ENCODE measurements at places on chromosomes 6 and 20.
A peak's percentile ranks its signal among the peaks of the same experiment; 100 is the strongest.

GRCh38 chr6:63936399-63936798, 300.8 kb downstream of the PHF3 start:
- DNase-seq: no peak

- no peak for DNase-seq
Observed at GRCh38 chr6:4031442-4031841, 47.5 kb downstream of the FAM217A start.

DNA sequence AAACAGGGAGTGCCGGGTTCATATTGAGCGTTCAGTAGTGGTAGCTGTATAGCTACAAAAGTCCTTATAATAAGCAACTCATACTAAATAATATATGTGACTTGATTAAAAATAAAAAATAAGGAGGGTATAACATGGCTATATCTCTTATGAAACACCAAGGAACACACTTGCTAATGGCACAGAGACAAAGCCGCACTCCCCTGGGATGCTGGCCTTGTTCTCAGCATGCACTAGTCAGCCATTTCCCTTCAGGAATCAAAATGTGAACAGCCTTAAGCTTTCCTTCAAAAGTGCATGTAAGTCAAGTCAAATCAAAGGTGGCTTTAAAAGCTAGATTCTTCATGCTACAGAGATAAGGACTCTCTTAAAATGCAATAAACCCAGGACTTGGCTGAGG, 9.4 kb downstream of the HMGCLL1 start:
- DNase-seq: no peak

- no peak for DNase-seq
Observed at GRCh38 chr6:92109256-92109655, 1310.1 kb downstream of the EPHA7 start.

- peak; percentile 62 for DNase-seq
Observed at GRCh38 chr6:4371207-4371921, 236.0 kb upstream of the ECI2 start.

DNA sequence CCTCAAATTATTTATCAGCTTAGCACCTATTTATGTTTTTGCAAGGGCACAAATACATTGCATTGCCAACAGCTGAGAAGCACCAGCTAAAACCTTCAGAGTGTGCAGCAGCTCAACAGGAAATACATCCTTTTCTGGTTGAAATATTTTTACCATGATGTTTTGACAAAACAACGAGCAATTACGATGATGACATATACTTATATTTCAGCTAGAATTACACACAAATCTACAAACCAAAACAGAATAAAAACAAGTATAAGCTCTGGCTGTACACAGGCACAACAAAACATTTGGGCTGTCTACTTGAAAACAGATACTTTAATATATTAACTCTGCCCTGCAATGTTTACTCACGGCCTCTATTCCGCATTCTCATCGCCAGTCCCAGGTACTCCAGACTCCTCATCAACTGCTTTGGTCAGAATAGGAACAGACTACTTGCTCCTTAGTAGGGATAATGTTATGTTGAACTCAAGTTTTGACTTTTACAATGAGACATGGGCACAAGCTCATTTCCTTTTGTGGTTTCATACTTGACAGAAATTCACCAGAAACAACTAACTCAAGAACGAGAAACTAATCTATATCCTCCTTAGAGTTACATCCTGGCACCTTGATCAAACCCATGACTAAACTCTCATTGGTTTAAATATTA, 377.6 kb downstream of the ESR1 start:
- DNase-seq: no peak

DNA sequence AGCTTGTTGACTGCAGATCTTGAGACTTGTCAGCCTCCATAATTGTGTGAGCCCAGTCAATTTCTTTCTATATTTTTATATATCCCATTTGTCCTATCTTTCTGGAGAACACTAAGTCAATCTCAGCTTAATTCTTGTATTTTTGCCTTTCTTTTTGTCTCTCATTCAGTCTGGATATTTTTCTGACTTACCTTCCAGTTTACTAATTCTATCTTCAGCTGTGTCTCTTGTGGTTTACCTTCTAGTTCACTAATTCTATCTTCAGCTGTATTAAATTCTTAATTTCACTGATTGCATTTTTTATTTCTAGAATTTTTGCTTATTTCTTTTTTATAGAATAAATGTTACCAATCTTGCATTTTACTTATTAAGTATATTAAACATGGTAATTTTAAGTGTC, 17.8 kb upstream of the RFX6 start:
- DNase-seq: no peak

DNA sequence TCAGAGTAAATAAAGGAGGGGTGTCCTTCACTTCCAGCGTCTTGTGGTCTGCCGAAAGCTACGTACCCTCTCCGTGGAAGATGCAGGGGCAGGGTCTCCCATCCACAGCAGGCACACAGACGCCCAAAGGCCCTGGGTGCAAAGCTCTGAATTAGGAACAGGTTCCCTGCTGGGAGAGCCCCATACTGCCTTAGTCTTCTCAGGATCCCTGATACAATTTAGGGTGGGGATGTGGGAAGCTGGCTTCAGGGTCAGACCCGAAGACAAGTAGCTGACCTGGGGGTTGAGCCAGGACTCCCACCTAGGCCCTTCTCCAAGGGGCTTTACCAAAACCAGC, 74.1 kb downstream of the TTLL2 start:
- no peak for DNase-seq

GRCh38 chr6:108029226-108029921, 45.2 kb downstream of the OSTM1 start:
- no peak for DNase-seq

DNA sequence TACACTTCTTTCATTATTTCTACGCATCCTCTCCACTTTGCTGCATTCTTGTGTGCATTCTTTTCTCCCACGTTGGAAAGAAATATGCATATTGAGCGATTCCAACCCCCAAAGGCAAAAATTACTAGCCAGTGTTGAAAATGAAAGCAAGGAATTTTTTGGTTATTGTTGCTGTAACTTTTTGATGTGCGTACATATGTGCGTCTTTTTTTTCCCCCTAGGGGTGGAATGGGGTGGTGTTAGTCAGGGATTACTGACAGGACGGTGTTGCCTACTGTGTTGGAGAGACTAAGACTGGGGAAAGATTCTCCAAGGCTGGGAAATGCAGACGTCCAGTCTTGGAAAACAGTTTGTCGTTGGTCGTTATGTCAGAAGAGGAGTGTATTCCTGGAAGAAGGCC, 44.2 kb upstream of the ESR1 start:
- DNase-seq: no peak

GRCh38 chr20:49712996-49713752, 504 bp downstream of the B4GALT5 start:
- peak; percentile 72 for DNase-seq

- no peak for DNase-seq
Observed at GRCh38 chr6:11007715-11008608, 36.1 kb downstream of the ELOVL2 start.

DNA sequence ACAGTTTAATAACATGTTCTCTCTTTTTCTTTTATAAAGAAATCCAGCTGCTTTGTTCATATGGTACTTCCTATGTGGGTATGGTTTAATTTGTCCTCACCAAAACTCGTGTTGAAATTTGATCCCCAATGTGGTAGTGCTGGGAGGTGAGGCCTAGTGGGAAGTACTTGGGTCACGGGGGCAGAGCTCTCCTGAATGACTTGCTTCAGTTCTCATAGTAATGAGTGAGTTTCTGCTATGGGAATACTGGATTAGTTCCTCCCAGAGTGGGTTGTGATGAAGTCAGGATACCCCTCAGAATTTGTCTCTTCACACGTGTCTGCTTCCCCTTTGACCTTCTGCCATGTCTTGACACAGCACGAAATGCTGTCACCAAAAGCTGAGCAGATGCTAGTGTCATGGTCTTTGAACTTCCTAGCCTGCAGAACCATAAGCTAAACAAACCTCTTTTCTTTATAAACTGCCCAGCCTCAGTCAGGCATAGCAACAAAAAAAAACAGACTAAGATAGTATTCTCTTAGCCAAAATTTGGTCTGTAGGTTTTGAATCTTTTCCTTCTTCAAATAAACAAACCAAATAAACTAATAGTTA, 87.8 kb upstream of the HS3ST5 start:
- DNase-seq: no peak

DNA sequence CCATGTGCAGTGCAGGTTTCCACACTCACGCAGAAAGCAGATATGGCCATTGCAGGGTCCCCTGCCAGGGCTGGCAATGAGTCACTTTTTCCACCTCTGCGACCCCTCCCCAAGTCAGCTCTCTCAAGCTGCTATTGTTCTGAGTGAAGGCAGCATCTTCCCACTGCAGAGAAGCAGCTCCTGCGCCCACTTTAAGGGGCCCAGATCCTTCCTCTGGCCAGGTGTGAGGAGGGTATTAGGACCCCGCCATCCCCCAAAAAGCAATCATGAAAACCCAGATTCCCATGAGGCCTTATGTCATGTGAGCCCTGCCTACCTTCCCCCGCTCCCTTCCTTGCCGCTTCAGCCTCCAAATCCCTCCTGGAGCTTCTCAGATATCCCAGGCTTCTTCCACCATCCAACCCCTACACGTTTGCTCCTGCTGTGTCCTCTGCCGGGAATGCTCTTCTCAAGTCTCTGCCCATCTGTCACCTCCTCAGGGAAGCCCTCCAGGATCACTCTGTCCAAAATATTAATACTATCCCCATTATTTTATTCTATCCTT, 220.3 kb downstream of the NFATC2 start:
- no peak for DNase-seq

GRCh38 chr6:124722141-124722878, 239.9 kb upstream of the RNF217 start:
- no peak for DNase-seq
